Esophagus squamous epithelium (tissue), 5 donors: ENCODE measurements at places on chromosomes 7 and 10. TPM values are rescaled to one million over a fixed set of nuclear protein-coding genes. Genes with fewer than 3 reads are reported as not detected.

Gene SUV39H2
- 9.3 TPM for total RNA-seq

- peaks cover 42% of the 10 kb centered on the region for H3K27me3 ChIP-seq
- no peak overlapping the region for H3K27ac ChIP-seq
- DNase-seq = no peak
- H3K4me3 ChIP-seq = no peak overlapping the region
These were observed 50.0 kb upstream of the KCNMA1 start for GRCh38 chr10:77687621-77688020.

DNA sequence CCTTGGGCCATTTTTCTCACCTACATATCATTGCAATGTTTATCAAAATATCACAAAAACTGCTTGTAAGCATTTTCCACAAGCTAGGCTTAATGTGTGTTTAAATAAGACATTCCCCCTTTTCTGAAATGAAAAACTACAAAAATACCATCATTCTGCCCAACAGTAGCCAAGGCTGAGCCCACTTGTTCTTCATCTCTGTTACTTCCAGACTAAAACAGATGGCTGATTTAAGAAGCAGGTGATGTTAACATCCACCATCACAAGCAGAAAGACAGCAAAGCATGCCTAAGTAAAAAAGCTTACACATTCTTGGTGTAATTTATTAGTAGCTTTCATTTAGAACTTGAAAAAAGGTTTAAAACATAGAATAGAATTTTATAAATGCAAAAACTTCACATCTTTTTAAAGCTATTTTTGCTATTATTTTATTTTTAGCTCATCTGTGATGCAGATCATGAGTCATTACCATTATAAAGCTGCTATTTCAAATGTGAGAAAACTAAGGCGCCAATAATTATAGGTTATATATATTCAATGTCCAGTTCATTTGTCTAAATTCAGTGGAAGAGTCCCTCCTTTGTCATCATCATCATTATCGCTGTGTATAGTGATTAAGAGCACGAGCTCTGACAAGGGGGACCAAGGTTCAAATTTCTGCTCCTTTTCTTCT lies 109.4 kb downstream of the RELN start:
- no peaks in the 10 kb centered on the region for H3K36me3 ChIP-seq
- no peak overlapping the region for H3K4me3 ChIP-seq
- no peak overlapping the region for H3K27ac ChIP-seq
- DNase-seq = no peak
- H3K27me3 ChIP-seq = no peaks in the 10 kb centered on the region
- no peaks in the 10 kb centered on the region for H3K4me1 ChIP-seq

GRCh38 chr7:128811631-128812430 lies 18.4 kb upstream of the FLNC start:
- H3K4me1 ChIP-seq = no peaks in the 10 kb centered on the region
- H3K4me3 ChIP-seq = no peak overlapping the region
- no peaks in the 10 kb centered on the region for H3K36me3 ChIP-seq
- H3K27me3 ChIP-seq = no peaks in the 10 kb centered on the region
- no peak for DNase-seq
- H3K27ac ChIP-seq = no peak overlapping the region

DNA sequence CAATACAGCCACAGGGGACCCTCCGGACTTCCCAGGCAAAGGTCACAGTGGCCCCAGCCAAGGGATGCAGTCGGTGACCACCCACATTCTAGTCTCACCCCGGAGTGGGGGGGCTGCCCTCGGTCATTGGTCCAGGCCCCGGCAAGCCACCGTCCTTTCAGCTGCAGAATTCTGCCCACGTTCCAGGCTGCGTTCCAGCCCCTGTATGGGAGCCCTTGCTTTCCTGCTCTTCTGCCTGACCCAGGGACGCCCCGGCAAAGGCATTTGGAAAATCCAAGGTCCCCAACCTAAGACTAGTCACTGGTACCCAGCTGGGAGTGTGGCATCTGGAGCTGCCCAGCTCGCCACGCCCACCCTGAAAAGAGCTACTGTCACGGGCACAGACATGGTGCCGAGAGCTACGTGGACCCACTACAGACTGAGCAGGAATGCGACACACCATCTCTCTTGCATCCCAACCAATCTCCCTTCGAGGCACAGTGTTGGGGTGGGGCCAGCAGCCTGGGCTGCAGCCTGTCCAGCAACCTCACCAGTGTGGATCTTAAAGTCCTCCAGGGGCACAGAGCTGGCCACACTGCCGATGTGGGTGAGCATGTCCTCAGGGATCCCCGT lies 18.6 kb downstream of the OGDHL start:
- no peak overlapping the region for H3K27ac ChIP-seq
- no peaks in the 10 kb centered on the region for H3K36me3 ChIP-seq
- no peaks in the 10 kb centered on the region for H3K27me3 ChIP-seq
- no peak overlapping the region for H3K4me3 ChIP-seq
- no peak for DNase-seq

GRCh38 chr10:4262870-4263600 lies 478.0 kb upstream of the KLF6 start:
- H3K4me1 ChIP-seq = peaks cover 19% of the 10 kb centered on the region
- no peak overlapping the region for H3K27ac ChIP-seq

Gene WDFY4
- total RNA-seq = 0.88 TPM

GRCh38 chr7:151674161-151674920 lies 154.6 kb upstream of the RHEB start:
- DNase-seq = no peak
- H3K27ac ChIP-seq = no peak overlapping the region
- no peaks in the 10 kb centered on the region for H3K27me3 ChIP-seq
- peaks cover 17% of the 10 kb centered on the region for H3K4me1 ChIP-seq
- peaks cover 27% of the 10 kb centered on the region for H3K36me3 ChIP-seq

Gene KIAA1549
- 0.18 TPM for total RNA-seq

- DNase-seq = no peak
- H3K27me3 ChIP-seq = no peaks in the 10 kb centered on the region
- H3K4me3 ChIP-seq = no peak overlapping the region
- H3K36me3 ChIP-seq = no peaks in the 10 kb centered on the region
- no peaks in the 10 kb centered on the region for H3K4me1 ChIP-seq
These were observed 138.2 kb downstream of the PLCE1 start for GRCh38 chr10:94131885-94132284.

GRCh38 chr7:123658023-123658422 lies 2.4 kb downstream of the LMOD2 start:
- DNase-seq = no peak
- no peaks in the 10 kb centered on the region for H3K27me3 ChIP-seq
- no peak overlapping the region for H3K4me3 ChIP-seq
- no peak overlapping the region for H3K27ac ChIP-seq

Gene ZPBP
- not detected for total RNA-seq

Gene NDUFB2
- 353 TPM for total RNA-seq
